ENCODE measurements at places on chromosomes 11 and 22.

GRCh38 chr11:128530118-128531074 lies 57.0 kb downstream of the ETS1 start:
- DNase-seq, result no peak

DNA sequence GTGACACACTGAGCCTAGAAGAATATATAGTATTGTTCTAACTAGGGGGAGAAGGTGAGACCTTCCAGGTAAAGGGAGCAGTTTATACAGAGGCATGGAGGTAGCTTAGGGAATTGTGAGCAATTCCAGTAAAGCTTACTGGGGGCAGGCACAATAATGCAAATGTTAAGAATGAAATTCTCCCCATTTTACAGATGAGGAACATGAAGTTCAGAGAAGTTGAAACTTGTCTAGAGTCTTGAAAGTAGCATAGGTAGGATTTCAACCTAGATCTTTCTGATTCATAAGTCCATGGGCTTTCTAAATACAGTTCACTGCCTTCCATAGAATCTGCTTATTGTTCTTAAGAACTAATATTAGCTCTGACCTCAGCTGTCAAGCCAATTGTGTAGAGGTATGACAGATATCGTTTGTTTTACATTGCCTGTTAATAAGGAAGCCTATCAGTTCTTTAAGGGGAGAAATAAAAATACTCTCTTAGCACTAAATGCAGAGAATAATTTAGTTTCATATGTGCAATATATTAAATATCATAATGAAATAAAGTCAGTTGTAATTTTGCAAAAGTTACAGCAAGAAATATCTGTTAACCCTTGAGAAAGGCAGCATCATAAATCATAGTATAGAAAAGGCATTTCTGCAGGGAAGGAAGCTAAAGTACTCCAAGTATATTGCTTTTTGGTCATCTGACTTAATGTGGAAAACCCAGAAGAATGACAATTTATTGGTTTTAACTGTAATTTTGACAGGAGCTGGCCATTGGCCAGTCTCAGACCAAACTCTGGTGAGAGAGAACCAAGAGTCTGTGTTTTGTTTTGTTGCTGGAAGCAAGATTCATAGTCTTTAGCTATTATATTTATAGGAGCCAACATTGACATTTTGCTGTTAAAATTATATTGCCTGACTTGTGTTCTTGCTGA lies 181.8 kb downstream of the UVRAG start:
- no peak for DNase-seq

DNA sequence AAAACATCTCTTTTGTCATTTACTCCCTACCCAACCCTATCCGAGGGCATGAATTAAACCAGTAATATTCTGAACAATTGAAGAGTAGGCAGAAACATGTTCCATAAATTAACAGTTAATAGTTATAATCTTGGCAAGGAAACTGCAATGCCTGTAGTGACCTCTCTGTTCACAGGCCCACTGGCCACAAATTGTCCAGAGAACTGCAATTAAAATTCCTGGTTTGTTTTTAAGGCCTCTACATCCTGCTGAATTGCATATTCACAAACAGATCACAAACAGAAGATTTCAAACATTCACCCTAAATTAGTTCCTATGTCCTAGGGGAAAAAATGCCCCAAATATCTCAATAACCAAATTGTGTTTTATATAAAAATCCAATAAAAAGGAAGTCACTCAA lies 143.2 kb upstream of the TRPC6 start:
- DNase-seq, result no peak

DNA sequence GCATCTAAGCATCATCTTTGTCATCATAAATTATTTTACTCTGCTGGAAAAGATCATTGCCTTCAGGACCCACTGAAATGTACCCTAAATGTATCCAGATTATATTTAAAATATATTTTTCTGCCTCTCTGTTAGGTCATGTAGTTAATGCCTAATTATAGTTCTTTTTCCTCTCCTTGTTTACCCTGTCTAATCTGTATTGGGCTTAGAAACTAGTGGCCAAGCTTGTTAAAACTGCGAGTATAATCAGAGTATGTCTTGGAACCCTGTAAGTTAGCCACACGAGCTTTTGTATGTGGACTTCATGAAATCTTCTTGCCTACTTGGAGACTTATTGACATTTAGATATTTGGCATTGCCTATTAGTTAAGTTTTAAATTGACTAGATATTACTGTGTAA lies 55.6 kb downstream of the ARFGAP2 start:
- no peak for DNase-seq

DNA sequence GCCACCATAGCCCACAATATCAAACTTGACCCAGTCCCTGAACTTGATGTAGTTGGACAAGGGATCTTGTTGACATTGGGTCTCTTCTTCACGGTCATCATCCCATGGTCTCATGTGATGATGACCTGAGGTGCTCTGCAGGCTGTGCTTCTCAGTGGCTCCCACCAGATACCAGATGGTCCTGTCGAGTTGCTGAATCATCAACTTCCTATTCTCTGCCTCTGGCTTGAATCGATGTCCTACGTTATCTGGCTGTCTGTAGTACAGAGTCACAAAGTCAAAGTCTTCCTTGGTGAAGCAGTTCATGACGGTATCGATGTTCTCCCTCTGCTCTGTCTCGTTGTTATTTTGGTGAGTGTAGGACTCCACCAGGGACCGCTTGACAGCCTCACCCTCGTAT lies 145.7 kb upstream of the ALDH3B2 start:
- no peak for DNase-seq

GRCh38 chr22:46653596-46653995 lies 33.4 kb downstream of the GRAMD4 start:
- no peak for DNase-seq

DNA sequence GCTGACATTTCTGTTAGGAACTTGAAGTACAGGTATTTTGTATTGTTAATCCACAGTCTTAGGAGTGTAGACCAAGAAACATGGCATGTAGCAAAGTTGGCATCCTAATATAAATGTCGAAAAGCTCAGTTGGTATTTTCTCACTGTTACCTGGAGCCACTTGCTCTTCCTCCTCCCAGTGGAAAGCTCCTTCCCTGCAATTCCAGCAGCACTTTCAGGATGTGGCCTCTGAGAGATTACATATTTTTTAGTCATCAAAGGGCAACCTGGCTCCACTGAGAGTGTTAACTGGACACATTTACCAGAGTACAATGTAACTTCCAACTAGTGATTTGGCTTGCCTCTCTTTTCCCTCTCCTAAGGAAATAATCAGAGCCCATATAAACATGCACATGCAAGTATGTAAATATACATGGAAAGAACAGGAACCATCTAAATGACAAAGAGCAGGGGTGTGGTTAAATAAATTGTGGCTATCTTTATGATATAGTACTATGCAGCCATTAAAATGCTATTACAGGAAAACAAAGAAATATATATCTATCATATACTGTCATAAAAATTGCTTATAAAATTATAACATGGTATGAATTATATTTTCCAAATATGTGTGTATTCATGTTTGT lies 14.3 kb upstream of the EED start:
- no peak for DNase-seq

GRCh38 chr22:23225337-23225723 lies 45.0 kb downstream of the BCR start:
- no peak for DNase-seq

- no peak for DNase-seq
Observed at GRCh38 chr11:119957951-119958350, 180.0 kb downstream of the TRIM29 start.

DNA sequence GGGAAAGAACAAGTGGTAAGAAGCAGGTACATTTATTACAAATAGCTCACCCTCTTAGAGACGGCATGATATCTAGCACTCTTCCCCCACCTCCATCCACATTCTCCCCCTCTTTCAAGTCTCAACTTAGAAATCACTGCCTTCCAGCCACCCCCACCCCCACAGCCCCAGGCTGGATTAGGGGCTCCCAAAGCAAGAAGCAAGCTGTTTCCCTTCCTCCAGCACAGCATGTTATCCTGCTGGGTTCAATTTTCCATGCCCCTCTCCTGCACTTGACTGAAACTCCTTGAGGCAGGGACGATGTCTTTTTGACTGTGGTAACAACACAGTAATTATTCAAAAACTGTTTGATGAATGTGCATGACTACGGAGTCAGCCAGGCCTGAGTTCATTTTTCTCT lies 350.7 kb downstream of the LARGE1 start:
- DNase-seq, result no peak

GRCh38 chr11:89433278-89433677 lies 57.9 kb downstream of the NOX4 start:
- DNase-seq, result no peak

DNA sequence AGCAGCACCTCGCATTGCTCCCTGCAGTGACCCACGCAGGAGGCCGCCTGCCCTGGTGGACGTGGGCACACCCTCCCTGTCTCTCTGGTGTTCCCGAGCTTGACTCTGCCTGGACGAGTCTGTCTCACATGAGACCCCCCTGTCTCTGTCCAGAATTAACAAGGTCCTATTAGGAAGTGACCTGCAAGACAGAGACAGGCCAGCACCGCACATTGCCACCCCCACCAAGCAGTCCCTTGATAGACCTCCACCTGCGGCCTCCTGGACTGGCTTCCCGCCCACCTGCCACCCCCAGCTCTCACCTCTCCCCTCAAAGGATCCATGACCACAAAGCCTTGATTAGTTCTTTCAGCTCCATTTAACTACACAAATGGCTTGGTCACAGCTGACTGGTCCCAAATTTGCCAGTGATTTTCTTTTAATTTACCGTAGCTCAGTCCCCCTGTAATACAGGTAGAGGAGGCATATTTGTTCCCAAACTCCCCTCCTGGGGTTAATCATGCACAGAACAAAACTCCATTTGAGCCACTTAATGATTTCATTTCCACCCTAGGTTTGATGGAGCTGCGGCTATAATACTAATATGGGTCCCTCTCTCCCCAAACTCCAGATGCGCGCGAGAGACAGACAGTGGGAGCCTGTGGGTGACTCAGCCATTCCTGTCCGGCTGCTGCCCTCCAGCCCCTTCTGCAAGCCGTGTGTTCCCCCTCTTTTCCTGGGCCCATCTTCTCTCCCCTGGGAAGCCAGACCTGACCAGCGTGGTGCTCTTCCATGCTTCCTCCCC lies 11.2 kb downstream of the SPATA19 start:
- DNase-seq, result no peak

DNA sequence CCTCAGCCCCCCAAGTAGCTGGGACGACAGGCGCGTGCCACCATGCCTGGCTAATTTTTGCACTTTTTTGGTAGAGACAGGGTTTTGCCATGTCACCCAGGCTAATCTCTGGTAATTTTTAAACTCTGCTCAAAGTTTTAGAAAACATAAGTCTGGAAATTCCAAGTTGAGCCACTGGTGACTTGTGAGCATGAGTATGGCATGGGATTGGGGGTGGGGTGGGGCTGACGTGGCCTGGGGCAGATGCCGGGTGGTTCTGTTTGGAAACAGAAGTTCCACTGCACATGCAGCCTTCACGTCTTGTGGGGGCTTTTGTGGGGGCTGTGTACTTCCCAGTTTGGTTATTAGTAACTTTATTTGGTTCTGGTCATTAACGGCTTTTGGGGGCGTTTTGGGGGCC lies 67.3 kb downstream of the PTPRJ start:
- DNase-seq, result no peak

GRCh38 chr11:71495286-71496230 lies 31.5 kb upstream of the KRTAP5-7 start:
- no peak for DNase-seq

DNA sequence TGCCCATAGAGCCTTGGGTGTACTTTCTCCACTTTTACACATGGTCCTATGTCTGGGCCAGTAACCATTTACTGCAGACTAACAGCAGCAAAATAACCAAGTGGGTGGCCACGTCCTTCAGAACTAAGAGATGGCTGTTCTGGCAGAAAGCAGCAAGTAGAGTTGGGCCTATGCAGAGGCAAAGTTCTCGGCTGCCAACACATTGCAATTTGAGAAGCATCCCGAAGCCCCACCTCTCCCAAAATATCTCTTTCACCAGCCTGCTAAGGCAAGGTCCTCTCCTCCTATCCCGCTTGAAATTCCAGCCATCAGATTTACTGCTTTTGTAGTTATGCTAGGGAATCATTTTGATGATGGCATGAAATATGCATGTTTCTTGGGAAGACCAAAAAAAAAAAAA lies 118.5 kb upstream of the APOA1 start:
- no peak for DNase-seq

- DNase-seq, result no peak
Observed at GRCh38 chr11:64850979-64851567, 6.6 kb upstream of the CDC42BPG start.

DNA sequence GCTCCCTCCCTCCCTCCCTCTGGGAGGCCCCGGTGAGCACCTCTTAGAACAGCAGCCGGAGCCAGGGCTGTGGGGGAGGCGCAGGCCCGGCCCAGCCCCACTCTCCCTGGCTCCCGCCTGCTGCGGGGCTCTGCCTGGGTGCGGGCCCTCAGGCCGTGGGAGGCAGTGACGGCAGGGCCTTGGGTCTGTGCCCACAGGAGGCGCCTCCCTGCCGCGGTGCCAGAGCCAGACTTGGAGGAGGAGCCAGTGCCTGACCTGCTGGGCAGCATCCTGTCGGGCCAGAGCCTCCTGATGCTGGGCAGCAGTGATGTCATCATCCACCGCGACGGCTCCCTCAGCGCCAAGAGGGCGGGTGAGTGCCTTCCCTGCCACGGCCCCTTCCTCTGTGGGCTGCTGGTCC lies 9.5 kb downstream of the IRF7 start:
- no peak for DNase-seq

DNA sequence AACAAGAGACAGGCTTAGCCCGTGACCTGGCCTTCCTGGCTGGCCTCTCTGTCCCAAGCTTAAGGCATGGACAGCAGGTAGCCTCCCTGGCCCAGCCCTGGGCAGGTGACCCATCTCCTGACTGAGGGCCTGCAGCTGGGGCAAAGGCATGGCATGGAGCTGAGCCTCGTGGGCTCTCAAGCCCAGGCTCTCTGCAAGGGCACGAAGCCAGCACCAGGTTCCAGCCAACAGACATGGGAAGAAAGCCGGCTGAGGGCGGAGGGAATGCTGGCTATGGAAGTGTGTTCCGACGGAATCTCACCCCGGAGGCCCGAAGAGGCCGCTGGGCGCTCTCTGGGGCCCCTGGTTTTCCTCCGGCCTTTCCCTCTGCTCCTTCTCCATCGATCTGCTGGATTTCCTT lies 12.9 kb downstream of the DNAL4 start:
- DNase-seq, result no peak

GRCh38 chr11:113673550-113674396 lies 32.3 kb downstream of the TMPRSS5 start:
- DNase-seq, result no peak

- no peak for DNase-seq
Observed at GRCh38 chr22:20602609-20603164, 95.3 kb downstream of the MED15 start.

DNA sequence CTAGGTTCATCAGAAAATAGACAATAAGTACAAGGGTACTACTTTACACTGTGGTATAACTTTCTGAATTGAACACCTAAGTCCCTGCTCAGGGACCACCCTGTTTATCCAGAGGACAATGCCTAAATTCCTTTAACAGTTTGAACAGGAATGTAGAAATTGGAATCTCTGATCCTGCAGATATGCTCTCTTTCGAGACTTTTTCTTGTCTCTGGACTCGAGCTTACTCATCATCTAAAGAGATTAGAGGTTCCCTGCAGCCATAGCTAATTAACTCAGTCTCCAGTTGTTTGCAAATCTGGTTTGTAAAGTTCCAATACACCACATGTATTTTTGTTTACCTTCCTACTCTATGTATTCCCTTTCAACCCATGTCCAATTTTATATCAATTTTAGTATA lies 1.0 kb downstream of the HOATZ start:
- DNase-seq, result no peak

- DNase-seq, result no peak
Observed at GRCh38 chr11:28026634-28027290, 81.2 kb downstream of the KIF18A start.

- peak; percentile 81 for DNase-seq
Observed at GRCh38 chr22:17257121-17258001, 38.1 kb upstream of the ADA2 start.
